Naive thymus-derived CD4-positive, alpha-beta T cell (primary cell): ENCODE measurements at places on chromosomes 5 and 9. TPM values are rescaled to one million over a fixed set of nuclear protein-coding genes. Genes with fewer than 3 reads are reported as not detected.

LCN12 gene
- total RNA-seq = 1.1 TPM

IL13 gene
- not detected for total RNA-seq

BRD3 gene
- 49.7 TPM for total RNA-seq

RASEF gene
- total RNA-seq = not detected

FOXD1 gene
- total RNA-seq = 0.18 TPM in 1 of 2 replicates, not detected in the other

ARAP3 gene
- total RNA-seq = 1.0 TPM

TLX3 gene
- not detected for total RNA-seq

DNA sequence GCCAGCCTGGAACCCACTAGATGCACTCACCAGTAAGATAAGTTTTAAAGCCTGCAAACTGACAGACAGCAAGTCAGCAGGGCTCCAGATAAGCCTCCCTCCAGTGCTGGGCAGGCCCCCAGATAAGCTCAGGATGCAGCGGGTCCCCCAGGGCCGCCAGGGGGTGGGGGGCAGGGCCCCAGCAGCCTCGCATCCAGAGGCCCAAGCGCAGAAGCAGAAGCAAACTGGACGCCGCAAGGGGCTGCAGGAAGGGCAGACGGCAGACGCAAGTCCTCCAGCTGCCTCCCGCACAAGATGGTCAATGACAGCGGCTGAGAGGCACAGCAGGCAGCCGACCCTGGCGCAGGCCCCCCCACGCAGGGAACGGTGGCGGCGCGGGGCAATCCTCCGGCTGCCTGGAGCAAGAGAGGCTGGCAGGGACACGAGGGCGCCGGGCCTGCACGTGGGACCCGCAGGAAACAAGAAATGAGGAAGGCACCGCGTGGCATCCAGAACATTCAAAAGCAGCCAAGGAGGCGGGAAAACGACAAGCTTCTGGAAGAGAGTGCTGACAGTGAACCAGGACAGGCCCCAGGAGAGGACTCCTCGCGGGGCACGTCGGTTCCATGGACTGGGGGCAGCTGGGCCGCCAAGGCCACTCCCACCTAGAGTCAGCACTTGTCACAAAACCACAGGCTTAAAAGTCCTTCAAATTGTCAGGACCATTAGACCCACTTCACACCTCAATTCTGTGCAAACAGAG is 49.8 kb downstream of the ROR2 start:
- DNase-seq = no peak

GRCh38 chr9:136769710-136770191 is 5.4 kb upstream of the LCN15 start:
- DNase-seq = peak; percentile 29

DNA sequence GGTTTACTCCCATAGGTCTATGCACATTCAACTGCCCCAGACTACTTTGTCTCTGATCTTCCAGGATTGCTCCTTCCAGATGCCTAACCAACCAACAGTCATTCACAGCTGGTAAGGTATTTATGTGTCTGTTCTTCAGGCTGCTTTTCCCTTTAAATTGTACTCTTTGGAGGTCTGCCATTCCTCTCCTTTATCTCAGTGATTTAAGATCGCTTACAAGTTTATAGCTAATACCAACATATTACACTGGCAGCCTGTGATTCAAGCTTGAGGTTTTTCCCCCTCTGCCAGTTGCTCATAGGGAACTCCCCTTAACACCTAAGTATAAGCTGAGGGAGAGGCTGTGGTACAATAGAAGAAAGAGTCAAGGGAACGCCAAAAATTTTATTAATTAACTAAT is 711.7 kb upstream of the EDIL3 start:
- DNase-seq = no peak

DNA sequence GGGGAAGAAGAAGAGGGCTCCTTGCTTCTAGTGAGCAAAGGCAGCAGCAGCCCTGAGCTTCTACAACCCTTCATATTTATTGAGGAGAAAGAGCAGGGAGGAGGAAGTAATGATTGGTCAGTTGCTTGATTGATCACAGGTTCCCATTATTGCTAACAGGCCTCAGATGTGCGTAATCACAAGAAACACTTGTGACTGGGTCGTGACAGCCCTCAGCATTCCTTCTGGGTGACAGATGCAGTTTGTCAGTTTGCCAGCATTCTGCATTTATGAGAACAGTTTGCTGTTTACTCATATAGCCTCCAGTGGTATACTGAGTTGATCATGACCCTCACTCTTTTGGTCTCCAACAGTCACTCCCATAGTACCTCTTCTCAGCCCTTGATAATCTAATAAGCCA is 111.5 kb upstream of the TNC start:
- DNase-seq = no peak

DNA sequence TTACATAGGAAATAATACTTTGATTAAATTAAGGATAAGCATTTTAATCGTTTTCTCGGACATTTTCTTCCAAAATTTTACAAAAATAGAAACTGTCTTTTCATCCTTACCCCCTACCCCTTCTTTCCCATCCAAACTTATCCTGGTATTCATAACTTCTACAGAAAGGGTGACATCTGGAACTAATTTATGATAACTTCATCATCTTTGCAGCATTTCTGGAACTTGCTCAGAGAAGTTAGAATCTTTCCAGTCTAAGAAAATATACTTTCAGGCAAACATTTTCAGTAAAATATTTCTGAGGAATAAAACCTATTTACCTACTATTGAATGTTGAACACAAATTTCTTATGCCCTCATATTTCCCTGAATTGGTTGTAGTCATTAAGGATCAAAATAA is 309.0 kb downstream of the MAN2A1 start:
- no peak for DNase-seq

- peak; percentile 32 for DNase-seq
These were observed 42.1 kb upstream of the STXBP1 start for GRCh38 chr9:127569886-127570401.

GRCh38 chr9:81782313-81782995 is 93.1 kb upstream of the TLE1 start:
- no peak for DNase-seq

DNA sequence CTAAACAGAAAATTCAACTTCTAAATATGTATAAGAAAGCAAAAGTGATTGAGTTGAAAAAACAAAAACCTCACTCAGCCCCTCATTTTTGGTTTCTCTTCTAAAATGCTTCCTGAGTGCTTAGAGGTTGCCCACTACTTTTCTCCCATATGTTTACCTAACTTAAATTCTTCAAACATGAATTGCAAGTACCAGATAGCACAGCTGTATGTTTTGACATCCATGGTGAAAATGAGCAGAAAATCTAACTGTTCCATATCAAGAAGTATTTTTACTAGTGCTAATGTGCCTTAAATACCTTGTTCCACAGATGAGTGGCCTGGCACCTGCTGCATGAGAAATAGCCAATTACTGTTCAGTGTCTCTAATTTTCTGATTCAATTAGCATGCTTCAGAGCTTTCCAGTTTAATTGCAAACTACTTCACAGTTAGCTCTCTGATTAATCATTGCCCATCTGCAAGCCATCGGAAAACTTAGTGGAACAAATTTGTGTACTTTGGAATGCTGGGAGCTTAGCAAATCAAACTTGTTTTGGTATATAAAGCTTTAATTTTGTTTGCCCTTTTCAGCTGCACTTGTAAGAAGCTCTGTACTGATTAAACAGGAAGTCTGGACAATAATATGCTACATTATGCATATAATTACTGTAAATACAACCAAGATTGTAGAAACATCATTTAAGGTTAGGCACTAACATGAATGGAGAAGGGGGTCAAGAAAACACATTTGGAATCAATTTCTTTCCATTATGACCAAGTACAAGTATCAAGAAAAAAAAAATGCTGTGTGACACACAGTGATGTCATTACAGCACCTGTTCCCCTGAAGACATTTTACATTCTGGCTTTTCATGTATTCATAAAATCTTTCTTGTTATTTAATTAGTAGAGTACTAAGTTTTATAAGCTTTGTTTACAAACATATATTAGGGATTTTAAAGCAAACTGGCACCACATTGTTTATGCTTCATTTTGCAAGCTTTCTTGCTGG is 65.6 kb downstream of the POU5F2 start:
- DNase-seq = no peak

GRCh38 chr5:50751064-50751657 is 84.7 kb downstream of the PARP8 start:
- DNase-seq = peak; percentile 64

DNA sequence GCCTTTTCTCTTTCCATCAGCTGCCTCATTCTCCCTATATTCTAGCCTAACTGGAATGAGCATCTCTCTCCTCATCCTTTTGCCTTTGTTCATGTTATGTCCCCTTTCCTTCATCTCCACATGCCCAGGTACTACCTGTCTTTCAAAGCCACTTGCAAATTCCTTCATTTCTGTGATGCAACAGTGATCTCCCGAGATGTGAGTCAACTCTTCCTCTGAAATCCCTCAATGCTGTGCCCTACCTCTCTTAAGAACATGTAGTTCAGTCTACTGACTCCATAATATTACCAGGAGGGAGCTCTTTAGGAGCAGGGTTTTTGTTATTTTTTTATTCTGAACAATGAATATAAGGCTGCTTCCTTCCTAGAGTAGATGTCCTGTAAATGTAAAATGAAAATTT is 91.6 kb downstream of the ZNF462 start:
- no peak for DNase-seq

GRCh38 chr5:5497152-5497788 is 74.8 kb downstream of the ICE1 start:
- DNase-seq = no peak

- DNase-seq = no peak
These were observed 312.3 kb downstream of the ENC1 start for GRCh38 chr5:74328221-74328630.

- DNase-seq = no peak
These were observed 38.7 kb downstream of the NLN start for GRCh38 chr5:65760504-65761275.

DNA sequence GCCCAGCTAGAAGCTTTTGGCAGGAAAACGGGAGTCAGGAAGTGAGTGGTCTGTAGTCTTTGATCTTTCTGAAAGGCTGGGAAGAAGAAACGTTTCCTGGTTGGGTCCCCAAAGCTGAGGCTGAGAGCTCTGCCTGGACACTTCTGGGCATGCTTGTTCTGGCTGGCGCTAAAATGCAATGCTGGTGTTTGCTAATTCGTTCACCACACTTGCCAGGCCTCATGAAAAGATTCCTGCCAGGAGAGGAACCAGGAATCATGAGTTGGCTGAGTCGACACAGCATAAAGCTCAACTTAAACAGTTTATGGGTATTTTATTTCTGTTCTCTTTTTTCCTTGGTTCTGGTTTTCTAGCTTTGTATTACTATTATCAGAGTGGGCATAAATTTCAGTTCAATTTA is 10.7 kb upstream of the PTGR1 start:
- no peak for DNase-seq

DNA sequence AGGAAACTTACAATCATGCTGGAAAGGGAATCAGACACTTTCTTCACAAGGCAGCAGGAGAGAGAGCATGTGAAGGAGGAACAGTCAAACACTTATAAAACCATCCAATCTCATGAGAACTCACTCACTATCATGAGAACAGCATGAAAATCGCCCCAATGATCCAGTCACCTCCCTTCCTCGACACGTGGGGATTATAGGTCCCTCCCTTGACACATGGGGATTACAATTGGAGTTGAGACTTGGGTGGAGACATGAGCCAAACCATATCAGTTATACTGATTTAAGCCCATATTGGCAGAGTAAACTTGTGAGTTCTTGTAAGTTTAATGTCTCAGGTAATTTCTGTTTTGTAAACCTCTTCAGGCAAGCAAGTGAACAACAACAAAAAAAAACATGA is 70.8 kb downstream of the ERAP1 start:
- DNase-seq = no peak

DNA sequence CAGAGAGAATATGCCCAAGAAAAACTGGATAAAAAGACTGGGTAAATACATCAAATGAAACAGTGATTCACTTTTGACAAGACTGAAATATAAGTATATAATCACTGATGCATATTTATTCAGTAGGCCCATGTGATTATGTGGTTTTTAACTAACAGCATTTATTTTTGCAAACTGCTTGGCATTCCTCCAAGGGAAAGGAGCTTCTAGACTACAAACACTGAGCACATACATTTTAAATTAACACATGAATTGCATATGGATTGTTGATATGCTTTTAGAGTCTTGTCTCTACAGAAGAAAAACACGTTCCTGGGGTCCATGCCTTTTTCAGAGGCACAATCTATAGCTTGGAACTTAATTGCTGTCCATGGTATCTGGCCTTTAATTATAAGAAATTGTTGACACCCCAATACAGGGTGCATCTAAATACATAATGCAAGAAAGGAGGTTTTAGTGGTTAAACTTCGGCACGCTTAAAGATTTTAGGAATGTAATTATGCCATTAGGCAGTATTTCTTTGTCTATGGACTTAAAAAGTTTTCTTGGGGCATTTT is 6.9 kb upstream of the MEIKIN start:
- DNase-seq = no peak

DNA sequence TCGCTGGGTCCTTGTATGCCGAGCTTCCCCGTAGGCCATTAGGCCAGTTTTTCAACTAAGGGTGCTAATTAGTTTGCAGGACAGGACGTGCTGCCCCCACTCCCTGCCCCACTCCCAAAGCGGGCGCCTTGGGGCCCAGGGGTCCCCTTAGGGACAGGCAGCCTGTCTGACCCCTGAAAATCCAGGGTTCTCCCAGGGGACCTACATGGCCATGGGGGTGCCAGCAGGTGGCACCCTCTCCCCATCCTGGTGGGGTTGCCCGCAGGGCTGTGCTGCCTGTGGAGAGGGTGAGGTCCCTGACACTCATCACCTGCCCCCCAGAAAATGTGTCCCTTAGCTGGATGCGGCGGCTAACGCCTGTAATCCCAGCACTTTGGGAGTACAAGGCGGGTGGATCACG is 8.5 kb upstream of the CCDC187 start:
- peak; percentile 38 for DNase-seq

- DNase-seq = no peak
These were observed 47.0 kb downstream of the KCNN2 start for GRCh38 chr5:114408847-114409246.

GRCh38 chr5:10448754-10449360 is 7.2 kb downstream of the ROPN1L start:
- no peak for DNase-seq

- DNase-seq = no peak
These were observed 728.0 kb upstream of the C9orf72 start for GRCh38 chr9:28301281-28301680.

DNA sequence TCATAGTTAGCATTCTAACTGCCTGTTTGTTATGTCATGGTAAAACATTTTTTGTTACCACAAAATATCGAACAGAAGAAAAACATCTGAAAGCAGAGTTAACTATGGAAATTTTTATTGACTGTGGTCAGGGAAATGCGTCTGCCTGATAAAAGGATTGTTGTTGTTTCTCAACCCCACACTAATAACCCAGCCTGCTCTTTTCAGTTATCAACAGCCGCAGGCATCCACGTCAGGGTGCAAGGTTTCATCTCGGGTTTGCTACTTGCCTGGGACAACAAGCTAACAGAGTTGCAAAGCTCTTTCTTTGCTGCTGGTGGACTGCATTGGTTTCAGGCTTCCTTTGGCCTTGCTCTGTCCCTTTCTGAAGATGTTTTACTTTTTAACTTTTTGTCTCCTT is 969.2 kb downstream of the CDH18 start:
- no peak for DNase-seq

- DNase-seq = no peak
These were observed 111.8 kb upstream of the ADAMTSL1 start for GRCh38 chr9:18362166-18362565.

DNA sequence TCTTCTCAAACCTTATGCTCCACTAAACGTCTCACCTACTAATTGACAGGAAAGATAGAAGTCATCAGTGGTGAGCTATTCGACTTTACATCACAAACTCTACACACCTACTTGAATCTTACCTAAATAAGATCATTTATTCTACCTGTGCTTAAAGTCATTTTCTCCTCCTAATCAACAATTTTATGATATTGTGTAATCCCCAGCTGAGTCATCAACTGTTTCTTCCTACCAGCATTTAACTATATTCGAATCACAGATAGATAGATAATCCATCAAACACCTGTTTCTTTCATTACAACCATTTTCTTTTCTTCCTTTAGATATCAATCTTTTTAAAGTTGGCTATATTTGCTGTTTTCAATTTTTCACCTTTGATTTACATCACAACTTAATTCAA is 181.5 kb downstream of the LPAR1 start:
- no peak for DNase-seq
